ENCODE measurements at places on chromosomes 16 and 17.

- DNase-seq = no peak
These were observed 230.1 kb downstream of the CBLN1 start for GRCh38 chr16:49051576-49051975.

DNA sequence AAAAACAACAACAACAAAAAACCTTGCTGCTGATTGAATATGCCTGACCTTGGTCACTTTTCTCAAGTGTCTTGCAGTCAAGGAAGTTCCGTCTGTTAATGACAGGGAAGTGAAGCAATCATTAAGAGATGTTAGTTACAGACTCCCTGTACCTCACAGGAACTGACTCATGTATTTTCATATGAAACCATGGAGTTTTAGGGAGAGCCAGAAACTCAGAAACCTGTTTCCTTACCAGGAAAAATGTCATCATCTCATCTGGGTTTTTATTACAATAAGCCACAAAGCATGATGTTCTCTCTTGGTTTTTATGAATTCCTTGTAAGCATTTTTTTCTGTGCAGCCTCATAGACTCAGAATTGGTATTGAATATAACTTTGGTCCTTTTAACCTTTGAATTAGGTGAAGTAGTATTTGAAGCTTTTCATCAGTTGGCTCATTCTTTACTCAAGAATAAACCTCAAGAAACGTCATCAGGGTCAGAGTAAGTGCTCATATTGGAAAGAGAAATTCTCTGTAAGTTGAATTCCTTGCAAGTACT lies 10.3 kb downstream of the LYRM1 start:
- no peak for DNase-seq

DNA sequence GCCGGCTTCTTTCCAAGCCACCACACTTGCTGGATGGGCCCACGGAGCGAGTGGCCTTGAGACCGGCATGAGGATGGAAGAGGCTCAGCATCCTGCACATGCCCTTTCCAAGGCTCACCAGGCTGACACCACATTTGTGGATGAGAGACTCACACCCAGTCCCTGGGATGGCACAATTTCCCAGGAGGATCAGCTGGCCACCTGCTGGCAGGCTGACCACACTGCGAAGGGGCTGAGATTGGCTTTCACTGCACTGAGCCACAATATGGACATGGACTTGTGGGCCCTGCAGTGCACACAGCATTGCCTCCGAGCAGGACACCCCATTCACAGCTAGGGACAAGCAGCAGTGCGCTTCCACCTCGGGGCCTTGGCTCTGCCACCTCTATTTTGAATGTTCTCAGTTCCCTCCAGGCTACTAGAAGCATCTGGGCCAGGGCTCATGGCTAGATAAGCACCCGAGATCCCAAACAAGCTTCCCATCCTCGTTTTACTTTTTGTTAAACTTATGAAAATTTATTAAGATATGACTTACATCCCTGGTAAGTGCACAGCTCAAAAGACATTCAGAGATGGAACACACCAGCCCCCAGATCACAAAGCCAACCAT lies 25.3 kb upstream of the KSR1 start:
- peak; percentile 67 for DNase-seq

DNA sequence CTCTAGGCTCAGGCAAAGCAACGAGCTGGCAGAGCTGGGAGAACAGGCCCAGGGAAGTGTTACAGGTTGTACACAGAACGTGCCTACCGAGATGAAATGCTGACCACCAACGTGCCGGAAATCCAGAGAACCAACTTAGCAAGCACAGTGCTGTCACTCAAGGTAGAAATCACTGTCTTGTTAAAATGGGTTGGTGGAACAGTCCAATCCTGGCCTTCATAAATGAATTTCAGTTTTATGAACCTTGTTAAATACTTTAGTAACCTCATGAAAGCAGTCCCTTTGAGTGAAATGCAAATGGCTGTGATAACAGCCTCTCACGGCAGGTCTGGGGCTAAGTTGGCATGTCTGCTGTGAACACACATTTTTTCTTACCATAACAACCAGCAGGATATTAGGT lies 29.0 kb downstream of the ETV4 start:
- no peak for DNase-seq

DNA sequence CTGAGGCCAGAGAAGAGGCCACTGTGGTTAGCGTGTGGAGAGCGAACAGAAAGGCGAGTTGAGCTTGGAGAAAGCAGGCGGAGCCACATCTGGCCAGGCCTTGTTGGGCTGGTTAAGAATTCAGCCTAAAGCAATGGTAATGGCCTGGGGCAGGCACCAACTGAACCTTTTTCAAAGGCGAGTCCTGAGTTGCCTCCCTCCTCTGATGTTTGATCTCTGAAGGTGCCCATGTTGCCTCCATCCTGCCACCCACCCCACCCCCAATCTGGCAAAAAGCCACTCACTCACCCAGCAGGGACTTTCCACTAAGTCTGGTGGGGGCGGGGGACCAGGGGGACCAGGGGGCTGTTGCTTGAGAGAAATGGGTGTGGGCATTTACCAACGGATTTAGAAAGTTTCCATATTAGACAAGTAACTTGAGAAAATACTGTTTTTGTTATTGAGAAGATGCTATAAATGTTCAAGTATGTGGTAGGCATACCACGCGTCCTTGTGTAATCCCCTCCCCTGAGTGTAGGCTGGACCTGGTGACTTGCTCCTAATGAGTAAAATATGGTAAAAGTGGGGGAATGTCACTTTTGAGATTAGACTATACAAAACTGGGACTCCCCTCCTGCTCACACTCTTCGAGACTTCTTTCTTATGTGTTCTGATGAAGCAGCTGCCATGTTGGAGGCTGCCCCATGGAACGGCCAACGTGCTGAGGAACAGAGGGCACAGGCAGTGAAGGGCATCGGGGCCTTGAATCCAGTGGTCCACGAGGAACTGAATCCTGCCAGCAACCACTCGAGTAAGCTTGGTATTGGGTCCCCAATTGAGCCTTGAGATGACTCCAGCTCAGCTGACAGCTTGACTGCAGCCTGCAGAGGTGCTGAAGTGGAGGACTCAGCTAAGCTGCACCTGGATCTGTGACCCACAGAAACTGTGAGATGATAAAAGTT lies 29.9 kb upstream of the TNS4 start:
- DNase-seq = no peak

DNA sequence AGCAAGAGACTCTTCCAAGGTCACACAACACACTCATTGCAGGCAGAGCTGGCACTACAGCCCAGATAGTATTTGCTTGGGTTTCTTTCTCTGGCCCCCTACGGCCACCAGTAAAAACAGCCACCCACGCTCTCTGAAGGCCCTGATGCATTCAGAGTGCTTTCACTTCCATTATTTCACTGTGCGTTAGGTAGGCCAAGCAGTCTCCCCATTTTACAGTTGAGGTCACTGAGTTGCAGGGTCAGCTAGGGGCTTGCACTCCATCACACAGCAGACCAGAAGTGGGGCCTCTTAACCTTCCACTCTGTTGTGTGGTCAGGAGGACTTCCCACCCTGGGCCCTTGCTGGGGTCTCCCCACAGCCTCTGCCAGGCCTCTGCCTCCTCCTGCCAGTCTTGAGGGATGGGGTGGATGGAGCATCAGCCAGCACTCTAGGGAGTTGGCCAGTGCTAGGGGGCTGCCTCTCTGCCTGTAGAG lies 2.5 kb downstream of the TBX21 start:
- no peak for DNase-seq

DNA sequence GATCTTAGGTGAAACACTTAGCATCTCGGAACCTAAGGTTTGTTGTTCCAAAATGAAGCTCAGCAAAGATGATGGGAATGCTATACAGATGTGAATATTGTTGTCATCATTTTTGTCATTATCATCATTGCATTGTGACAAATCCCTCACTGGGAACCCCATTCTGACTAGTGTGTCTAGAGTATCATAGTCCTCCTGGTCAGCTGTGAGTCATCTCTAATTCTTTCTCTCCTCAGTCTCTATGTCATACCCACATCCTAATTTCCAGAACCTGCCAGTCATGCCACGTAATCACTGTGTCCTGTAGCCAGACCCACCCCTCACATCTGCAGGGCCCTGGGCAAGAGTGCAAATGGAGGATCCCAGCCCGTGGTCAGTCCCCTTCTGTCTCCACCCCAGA lies 60.5 kb upstream of the CLEC3A start:
- DNase-seq = no peak

DNA sequence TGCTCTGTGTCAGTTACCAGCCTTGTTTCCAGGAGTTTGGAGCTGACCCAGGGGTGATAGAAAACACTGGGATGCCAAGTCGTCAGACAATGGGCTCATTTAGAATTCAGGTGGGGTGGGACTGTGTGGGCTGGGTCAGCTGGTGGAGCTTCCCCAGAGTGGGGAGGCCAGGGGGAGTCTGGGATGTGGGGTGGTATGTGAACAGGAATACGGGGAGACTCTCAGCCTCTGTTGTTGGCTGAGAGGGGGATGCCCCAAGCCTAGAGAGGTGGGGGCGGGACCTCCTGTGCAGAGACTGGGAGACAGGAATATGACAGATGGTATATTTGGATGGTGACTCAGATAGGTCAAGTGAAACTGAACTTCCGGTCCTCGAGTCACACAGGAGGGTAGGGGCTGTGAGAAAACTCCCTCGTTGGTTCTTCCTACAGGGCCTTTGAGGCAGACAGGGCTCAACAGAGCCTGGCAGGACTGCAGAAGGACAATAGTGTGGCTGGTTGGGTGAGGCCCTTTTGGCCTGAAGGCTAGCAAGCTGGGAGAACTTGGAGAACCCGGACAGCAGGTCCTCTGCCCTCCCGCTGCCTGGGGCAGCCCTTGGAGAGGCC lies 23.7 kb downstream of the CDH1 start:
- no peak for DNase-seq

- DNase-seq = no peak
These were observed 1.2 kb upstream of the MIF4GD start for GRCh38 chr17:75271955-75272847.

- no peak for DNase-seq
These were observed 46.3 kb downstream of the COG7 start for GRCh38 chr16:23406546-23407240.

- no peak for DNase-seq
These were observed 39.2 kb upstream of the FAM20A start for GRCh38 chr17:68640242-68640989.

GRCh38 chr16:88468275-88469129 lies 15.4 kb downstream of the ZFPM1 start:
- peak; percentile 95 for DNase-seq

DNA sequence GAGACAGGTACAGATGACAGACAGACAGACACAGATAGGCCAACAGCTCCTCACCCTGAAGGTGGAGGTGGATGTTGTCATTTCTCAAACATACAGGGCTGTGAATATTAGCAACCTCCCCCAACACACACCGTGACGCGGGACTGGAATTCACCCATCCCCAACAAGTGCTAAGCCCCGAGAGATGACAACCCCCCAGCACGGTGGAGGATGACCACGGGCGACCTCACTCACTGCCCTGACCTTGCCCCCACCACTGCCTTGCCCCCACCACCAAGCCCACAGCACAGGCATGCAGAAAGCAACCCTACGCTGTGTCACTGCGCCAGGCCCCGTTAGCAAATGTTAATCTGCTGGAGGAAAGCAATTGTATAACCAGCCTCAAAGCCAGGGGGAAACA lies 4.9 kb upstream of the KRT17 start:
- no peak for DNase-seq

- DNase-seq = peak; percentile 11
These were observed 115.1 kb downstream of the PPM1E start for GRCh38 chr17:58870747-58871146.

DNA sequence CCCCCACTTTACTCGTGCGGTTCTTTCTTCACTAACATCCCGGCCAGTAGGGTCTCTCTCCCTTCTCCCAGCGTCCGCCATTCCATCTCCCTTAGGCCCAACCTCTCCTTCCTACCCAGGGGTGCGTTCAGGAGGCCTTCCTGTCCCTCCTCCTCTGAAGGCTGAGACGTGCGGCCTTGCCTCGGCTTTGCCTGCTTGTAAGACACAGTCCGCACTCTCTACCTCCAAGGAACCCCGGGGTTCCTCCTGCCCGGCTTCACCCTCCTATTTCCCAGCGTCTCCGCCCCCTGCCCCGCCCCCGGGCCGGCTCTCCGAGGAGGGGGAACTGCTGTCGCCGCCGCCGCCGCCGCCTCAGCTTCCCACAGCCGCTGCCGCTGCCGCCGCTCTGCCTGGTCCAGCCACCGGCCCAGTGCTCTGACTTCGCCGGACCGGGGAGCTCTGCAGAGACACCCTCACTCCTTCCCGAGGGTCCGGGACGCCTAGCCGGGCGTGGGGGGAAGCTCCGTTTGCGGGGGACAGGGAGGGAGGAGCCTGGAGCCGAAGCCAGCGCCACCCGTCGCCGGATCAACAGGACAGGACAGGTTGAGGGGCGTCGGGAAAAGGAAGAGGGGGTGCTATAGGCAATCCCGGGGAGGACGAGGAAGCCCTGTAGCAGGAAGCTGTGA lies 1.2 kb upstream of the FGF11 start:
- peak; percentile 86 for DNase-seq

- DNase-seq = peak; percentile 19
These were observed 306.0 kb downstream of the FOXL1 start for GRCh38 chr16:86884390-86884650.

GRCh38 chr16:51952500-51952899 lies 594.4 kb downstream of the TOX3 start:
- no peak for DNase-seq

GRCh38 chr17:78748730-78749317 lies 33.2 kb downstream of the CYTH1 start:
- no peak for DNase-seq

DNA sequence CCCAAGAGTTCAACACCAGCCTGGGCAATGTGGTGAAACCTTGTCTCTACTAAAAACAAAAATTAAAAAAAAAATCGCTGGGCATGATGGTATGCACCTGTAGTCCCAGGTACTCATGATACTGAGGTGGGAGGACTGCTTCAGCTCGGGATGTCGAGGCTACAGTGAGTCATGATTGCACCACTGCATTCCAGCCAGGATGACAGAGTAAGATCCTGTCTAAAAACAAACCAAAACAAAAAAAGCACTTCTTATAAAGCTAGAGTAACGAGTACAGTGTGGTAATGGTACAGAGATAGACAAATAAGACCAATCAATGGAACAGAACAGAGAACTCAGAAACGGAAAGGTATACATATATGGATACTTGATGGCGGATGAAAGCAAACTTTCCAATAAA lies 4.4 kb downstream of the NSMCE1 start:
- no peak for DNase-seq

DNA sequence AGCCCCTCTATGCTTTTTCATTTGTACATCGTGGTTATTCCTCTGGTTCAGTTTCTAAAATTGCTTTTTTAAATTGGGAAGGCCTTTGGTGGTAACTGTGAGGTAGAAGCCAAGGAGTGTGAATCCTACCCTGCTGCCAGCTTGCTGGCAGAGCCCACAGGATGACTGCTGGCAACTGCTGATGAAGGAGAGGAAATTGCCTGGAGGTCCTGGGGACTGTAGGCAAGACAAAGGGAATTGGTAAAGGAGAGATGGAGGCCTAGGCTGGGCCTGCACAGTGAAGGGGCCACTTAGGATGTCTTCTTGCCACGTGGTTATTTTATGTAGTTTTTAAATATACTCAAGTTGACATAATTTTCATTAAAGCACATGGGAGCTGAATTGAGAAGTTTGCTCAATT lies 15.8 kb downstream of the C17orf58 start:
- DNase-seq = no peak

GRCh38 chr17:67248291-67248690 lies 3.3 kb upstream of the HELZ start:
- no peak for DNase-seq

- DNase-seq = no peak
These were observed 65.2 kb downstream of the PIPOX start for GRCh38 chr17:29107933-29108822.

GRCh38 chr17:8468127-8468526 lies 32.4 kb downstream of the NDEL1 start:
- DNase-seq = no peak

- DNase-seq = peak; percentile 92
These were observed at the start of gene MTSS2 for GRCh38 chr16:70685938-70686375. Gene MTSS2, minus strand, starts transcription at chr16:70686053. Its CDS starts 262 bp downstream, at chr16:70685791.

GRCh38 chr17:12536472-12536871 lies 129.2 kb upstream of the MYOCD start:
- no peak for DNase-seq
